ENCODE measurements at places on chromosomes 5 and 9. TPM values are rescaled to one million over a fixed set of nuclear protein-coding genes. Genes with fewer than 3 reads are reported as not detected.

The MYOZ3 gene
- not detected for total RNA-seq

The SPATA31A7 gene
- not detected for total RNA-seq

The TGFBI gene
- total RNA-seq, result 330 TPM

DNA sequence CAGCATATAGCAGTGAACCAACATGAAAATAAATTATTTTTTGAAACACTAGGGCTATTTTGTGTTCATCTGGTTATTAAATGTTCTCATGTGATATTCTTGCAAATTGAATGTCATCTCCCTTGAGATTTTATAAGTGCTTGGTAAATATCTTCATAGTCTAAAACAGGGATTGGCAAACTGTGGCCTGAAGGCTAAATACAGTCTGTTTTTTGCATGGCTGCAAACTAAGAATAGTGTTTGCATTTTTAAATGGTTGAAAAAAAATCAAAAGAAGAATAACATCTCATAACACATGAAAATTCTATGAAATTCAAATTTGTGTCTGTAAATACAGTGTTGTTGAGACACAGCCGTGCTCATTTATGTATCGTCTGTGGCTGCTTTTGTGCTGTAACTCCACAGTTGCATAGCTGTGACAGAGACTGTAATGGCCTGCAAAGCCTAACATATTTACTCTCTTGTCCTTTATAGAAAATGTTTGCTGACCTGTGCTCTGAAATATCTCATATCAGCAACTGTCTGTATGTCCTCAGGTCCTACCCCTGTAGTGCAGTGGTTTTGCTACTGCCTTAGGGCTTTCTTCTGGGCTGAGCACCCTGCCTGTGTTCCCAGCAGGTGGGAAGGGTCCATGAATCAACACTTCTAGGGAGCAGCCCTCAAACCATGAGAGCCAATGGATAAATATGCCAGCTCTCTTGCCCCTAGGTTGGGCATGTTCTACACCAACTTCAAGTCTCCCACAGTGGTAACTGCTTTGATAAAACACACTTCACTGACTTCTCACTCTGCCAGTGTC is 41.7 kb upstream of the ARRDC3 start:
- DNase-seq, result no peak

GRCh38 chr5:178327931-178328711 is 95.5 kb upstream of the PHYKPL start:
- DNase-seq, result no peak

- no peak for DNase-seq
These were observed at the start of gene PITX1 for GRCh38 chr5:135033901-135034235. TSS of gene PITX1 (minus strand) at chr5:135034228. CDS start at chr5:135033881, 347 bp downstream.

- DNase-seq, result no peak
These were observed 107.5 kb downstream of the CWC27 start for GRCh38 chr5:64876203-64876602.

DNA sequence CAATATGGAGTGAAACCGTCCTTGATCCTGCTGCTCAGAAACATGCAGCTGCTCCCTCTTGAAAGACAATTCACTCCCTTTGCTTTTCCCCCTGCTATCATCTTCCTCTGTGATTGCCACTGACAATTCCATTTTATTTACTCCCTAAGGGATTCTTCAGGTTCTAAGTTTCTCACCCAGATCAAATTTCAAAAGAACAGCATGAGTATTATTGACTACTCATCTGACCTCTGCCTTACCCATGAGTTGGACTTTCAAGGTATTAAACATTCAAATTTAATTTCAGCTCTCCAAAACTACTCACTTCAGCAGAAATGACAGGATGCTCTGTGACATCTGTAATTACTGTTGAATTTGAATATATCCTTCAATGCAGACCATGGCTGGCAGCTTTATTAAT is 236.5 kb upstream of the HAPLN1 start:
- peak; percentile 4 for DNase-seq
